ENCODE measurements at places on chromosomes 4 and X. TPM values are rescaled to one million over a fixed set of nuclear protein-coding genes. Genes with fewer than 3 reads are reported as not detected.

MGAT4D gene
- total RNA-seq = not detected

DNA sequence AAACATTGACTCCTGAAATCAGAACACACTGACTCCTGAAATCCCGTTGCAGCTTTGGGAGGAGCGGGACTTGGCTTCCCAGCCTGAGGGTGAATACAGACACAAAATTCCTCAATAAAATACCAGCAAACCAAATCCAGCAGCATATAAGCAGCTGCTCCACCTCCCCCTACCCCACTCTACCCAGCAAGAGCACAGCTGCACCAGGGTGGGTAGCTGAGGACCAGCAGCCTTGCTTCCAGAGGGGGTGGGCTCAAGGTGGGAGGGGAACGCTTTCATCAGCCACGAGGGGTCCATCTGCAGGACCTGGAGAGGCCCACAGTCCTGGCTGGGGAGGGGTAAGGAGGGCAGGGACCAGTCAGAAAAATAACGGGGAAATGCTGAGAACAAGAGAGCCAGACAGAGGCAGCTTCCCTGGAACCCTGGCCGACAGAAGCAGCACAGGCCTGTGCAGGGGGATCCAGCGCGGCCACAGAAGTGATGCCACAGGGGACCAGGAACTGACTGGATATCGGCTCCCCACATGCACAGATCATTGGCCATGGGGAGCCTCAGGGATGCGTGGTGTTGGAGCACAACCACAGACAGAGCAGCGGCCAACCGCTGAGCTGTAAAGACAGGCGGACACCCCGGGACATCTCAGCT, 49.8 kb downstream of the FGFRL1 start:
- no peak for DNase-seq

VCX3A gene
- not detected for total RNA-seq

DNA sequence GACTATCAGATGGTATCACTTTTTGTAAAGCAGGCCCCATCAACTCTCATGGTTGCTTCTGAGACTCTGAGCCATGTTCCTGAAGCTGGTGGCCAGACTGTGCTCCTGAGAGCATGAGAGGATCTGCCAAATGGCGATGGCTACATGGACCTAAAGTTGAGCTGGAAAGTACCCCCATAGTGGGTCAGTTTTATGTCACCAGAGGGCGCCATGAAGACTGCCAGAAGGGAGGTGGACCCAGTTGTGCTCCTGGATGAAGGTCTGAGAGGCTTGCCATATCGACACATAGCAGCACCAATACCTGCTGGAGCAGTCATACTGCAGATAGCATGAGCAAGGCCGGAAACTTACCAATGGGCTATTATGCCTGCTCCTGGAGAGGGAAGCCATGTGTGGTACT, 105.7 kb downstream of the SLITRK2 start:
- no peak for DNase-seq

DHX15 gene
- 105 TPM for total RNA-seq

GRCh38 chr4:86451560-86452330, 91.9 kb upstream of the MAPK10 start:
- DNase-seq = peak; percentile 27

CLTRN gene
- total RNA-seq = 0.26 TPM

MGARP gene
- 12.3 TPM for total RNA-seq

- DNase-seq = no peak
Measured at GRCh38 chrX:151013164-151013743, 30.1 kb downstream of the HMGB3 start.

GRCh38 chr4:2743518-2744445, 12.4 kb downstream of the TNIP2 start:
- no peak for DNase-seq

DNA sequence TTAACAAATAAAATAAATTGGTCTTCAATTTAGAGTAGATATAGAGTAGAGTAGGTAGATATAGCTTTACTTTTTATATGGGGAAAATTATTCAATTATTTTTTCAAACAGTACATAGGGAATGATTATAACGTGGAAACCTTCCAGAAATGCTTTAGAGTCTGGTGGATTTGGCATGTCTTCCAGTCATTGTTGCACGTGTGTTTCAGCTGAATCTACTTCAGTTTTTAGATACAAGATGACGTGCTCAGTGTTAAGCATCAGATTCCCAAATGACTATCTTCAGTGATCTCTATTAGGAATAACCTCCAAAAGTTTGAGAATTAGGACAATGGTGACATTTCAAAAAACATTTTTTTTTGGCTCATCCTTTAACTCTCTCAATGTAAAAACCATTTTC, 616.9 kb downstream of the ANKRD50 start:
- no peak for DNase-seq

DNA sequence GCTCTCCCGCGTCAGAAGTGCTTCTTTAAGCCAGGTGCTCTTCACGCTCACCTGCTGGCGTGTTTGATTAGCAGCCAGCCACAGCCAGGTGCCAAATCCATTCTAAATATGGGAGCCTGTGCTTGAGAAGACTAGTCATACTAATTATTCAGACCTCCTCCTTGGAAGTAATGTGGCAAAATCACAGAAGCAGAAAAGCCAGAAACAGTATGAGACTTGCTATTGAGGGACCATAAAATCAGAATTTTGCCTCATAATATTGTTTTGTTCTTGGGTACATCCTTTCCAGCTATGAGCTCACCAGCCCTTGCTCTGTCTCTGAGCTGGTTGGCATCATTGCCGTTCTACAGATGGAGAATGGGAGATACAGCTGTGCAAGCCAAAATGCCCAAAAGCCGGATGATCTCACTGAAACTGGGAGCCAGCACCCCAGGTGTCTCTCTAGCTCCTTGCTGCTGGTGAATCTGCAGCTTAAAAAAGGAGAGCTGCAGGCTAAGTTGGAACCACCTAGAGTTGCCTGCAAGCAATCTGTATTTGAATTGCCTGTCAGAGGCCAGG, 205.4 kb downstream of the SHROOM3 start:
- DNase-seq = no peak

DNA sequence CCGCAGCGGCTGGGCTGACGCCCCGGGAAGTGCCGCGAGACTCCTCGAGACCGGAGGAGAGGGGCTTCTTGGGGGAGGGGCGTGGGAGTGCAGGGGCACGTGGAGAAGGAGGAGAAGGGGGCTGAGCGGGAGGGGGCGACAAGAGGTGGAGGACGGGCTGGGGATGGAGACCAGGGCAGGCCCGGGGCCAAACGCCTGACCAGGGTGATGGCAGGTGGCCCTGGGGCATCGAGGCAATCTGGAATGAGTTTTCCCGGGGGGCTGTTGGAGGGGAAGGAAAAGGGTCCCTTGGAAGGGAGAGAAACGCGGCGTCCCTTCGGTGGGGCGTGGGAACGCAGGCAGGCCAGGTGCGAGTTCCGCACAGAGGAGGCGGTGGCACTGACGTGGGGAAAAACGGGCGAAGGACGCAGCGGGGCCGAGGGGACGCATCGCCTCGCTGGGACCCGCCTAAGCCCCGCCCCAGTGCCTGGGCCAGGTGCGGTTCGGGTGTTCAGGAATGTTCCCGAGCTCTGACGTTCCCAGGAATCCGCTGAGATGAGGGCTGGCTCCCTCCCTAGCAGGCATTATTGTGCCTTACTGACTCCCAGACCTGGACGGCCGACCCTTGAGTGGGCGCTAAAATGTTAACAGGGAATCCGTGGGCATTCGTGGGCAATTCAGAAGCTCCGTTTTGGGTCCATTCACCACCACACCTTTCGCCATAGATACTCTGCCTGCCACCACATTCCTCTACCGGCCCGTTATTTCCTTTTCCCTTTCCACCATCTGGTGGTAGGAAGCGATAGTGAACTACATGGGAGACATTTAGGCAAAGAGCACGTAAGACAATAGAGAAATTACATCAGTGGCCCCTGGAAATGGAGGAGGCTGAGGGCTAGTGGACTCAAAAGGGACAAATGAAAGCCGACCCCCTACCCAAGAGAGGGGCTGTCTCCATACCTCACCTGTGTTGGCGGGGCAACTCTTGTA, 795 bp upstream of the SH3KBP1 start:
- peak; percentile 67 for DNase-seq

- DNase-seq = peak; percentile 74
Measured at GRCh38 chr4:106541253-106541652, 172.7 kb upstream of the GIMD1 start.

DNA sequence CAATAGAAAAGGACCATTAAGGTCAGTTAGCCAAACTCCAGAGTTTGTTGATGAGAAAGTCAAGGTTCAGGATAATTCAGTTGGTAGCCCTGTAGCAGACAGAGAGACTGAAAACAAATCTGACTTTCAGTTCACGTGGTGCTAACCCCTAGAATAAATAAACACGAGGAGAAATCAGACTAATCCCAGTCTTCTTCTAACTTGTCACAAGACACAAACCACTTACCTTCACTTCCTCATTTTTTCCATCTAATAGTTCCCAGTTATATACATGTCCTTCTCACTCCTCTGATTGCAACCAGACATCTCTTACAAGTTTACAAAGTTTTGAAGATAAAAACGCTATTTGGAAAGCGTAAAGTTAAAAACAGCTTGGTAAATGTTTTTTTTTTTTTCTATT, 7.7 kb downstream of the TLR7 start:
- DNase-seq = no peak

DNA sequence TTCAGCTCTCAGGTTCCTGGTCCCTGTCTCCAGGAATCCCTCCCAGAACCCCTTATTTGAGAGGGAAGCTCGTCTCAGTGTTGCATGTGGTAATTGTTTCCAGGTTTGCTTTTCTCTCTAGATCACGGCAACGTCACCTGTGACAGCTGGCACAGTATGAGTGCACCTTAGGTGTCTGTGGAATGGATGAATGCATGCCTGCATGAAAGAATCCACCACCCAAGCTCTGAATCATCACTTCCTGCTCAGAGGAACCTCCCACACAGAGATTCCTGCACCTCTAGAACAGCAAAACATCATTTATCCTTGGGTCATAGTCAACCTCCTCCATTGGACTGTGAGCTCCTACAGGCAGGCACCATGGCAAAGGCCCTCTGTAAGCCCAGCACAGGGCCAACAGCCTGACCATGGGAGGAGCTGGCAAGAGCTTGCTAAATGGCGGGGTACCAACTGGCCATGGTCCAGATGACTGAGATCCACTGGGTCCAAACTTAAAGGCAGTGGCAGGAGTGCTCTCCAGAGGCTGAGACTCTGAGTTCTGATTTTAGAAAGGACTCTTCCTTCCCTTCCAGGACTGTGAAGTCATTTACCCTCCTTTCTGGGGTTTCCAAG, 116.2 kb downstream of the SLC2A9 start:
- DNase-seq = no peak

LUZP4 gene
- total RNA-seq = not detected

- peak; percentile 57 for DNase-seq
Measured at GRCh38 chrX:140918398-140919038, 83.9 kb upstream of the SPANXB1 start.

BEX4 gene
- 11.1 TPM for total RNA-seq

POU4F2 gene
- not detected for total RNA-seq

CXCL13 gene
- not detected for total RNA-seq

- no peak for DNase-seq
Measured at GRCh38 chrX:147749308-147749707, 162.4 kb upstream of the FMR1 start.

- DNase-seq = peak; percentile 67
Measured at GRCh38 chr4:168825975-168826374, 184.1 kb downstream of the CBR4 start.

DNA sequence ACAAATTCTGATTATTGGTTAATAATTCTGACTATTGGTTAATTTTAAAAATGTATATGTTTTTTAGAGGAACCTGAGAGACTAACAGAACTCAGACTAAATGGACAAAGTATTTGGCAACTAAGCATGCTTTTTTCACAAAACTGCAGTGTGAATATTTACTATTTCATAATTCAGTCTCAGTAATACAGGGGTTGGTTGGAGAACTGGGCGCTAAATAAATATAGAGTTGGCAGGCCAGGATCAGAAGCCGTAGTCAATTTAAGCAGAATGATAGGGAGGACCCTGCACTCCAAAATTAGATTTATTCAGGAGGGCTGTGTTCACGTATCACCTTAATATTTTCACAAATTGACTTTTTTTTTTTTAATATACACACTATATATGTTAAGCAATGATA, 5.8 kb downstream of the TIGD2 start:
- DNase-seq = no peak

CLGN gene
- total RNA-seq = 11.8 TPM

DNA sequence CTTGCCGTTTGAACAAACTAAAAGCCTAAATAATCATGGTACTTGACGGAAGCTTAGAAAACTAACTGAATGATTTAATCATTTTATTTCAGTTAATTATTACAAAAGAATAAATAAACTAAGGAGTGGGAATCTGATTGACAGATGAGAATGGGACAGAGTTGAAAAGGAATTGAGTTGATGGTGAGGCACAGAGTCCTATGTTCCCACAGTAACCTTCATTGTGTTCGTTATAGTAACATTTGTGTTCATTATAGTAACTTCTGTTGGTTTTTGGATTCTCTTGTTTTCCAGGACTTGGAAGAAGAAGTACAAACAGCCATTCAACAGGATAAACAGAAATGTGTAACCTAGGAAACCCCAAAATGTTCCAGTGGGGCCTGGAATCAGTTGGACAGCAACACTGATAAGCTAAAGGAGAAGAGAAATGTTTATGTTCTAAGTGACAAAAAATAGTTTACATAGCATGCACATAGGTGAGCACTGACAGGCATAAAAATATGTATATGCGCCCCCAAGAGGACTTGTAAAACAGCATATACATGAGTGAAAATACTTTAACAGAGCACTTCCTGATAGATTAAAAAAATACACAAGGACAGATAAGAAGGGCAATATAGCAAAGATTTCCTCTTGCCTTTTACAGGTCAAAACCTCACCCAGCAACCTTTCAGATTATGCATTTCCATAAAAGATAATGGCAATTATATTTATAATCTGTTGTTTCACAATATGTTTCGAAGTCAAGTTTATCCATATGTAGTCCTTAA, 218.6 kb upstream of the HTR2C start:
- no peak for DNase-seq

GRCh38 chr4:4836044-4836443, 23.4 kb upstream of the MSX1 start:
- no peak for DNase-seq

GAGE2A gene
- not detected for total RNA-seq

TBC1D8B gene
- total RNA-seq = 5.4 TPM
